ENCODE measurements at places on chromosomes 7 and 10.

DNA sequence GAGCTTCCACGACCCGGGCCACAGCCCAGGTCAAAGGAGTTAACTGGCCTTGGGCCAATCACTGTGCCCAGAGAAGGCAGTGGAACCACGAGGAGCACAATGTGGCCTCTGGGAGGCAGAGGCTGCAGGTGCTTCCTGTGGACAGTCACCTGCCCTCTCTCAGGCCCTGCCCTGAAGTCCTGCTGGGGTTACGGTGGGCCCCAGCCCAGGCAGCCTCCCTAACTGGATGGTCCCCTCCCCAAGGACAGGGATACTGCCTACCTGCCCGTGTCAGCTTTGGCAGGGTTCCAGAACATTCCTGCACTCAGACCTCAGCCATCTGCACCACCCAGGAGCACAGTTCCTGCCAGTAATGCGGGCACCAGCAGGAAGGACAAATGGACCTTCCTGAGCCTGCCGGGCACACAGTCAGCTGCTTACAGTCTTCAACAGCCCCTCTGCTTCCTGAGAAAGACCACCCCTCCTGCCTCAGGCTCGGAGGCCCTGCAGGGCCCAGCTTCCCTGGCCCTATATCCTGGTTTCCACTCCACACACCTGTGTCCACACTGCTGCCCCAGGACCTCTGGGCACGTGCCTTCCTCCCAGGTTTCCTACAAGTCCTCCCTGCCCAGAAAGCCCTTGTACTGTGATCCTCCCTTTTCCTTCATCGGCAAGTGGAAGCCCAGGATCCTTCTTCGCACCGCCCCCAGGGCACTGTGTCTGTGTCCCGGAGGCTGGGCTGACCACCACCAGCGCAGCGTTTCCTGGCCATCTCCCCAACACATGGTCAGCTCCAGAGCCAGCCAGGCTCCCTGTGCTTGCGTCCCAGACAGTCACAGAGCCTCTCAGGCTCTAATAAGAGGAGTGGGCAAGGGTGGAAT lies 23.3 kb downstream of the WDR86 start:
- no peak for DNase-seq

- DNase-seq = no peak
These were observed 197.3 kb upstream of the PLXNA4 start for GRCh38 chr7:132773527-132773956.

DNA sequence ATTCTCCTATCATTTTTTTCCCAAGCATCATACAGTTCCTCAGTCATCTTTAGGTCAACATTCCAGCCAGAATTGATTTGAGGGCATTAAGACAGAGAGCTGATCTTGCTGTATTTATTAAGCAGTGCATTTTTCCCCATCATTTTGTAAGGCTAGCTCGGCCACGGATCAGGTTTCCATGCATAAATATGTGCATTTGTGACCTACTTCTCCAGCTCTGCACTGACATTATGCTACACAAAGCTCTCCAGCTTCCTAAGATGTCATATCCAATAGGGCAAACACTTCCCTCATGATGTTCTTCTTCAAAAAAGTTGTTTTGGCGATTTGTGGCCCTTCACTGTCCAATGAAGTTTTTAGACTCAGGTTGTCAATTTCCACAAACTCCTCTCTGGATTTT lies 202.6 kb downstream of the C7orf25 start:
- DNase-seq = no peak

DNA sequence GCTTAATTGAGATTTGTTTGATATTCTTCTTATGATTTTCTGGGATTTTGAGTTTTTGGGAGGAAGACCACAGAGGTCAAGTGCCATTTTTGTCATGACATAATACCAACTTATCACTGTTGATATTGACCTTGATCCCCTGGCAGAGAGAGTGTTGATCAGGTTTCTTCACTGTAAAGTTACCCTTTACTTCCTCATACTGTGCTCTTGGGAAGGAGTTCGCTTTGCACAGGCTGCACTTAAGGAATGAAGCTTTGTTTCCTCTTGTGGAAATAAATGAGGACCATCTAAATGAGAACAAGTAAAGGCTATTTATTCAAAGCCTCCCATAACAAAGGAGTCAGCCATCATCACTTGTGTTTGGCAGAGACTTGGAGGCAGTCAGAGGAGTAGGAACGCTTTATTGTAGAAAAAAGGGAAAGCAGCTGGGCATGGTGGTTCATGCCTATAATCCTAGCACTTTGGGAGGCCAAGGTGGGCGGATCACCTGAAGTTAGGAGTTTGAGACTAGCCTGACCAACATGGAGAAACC lies 16.1 kb downstream of the ST7 start:
- DNase-seq = no peak

DNA sequence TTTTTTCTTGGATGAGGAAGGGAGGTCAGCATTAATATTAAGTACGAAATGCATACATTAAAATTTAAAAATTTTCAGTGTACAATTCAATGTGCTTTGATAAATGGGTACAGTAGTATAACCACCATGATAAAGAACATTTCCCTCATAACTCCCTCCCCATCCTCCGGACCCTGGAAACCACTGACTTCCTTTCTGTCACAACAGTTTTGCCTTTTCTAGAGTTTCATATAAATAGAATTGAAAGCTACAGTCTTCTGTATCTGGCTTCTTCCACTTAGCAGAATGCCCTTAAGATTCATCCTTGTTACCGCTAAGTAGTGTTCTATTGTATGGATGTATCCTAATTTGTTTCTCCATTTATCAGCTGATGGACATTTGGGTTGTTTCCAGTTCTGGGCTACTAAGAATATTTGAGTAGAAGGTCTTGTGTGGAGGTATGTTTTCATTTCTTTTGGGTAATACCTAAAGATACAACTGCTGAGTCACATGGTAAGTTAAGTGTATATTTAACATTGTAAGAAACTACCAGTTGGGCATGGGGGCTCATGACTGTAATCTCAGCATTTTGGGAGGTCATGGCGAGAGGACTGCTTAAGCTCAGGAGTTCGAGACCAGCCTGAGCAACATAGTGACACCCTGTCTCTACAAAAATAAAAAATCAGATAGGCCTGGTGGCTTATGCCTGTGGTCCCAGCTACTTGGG lies 30.8 kb downstream of the ABI1 start:
- DNase-seq = no peak

- no peak for DNase-seq
These were observed 718.3 kb downstream of the GRID1 start for GRCh38 chr10:85648279-85648754.

GRCh38 chr7:108308276-108308675 lies 148.0 kb downstream of the NRCAM start:
- DNase-seq = no peak

- no peak for DNase-seq
These were observed 8.6 kb downstream of the SHH start for GRCh38 chr7:155803418-155804376.

GRCh38 chr7:122059542-122059941 lies 84.5 kb downstream of the AASS start:
- no peak for DNase-seq
